ENCODE measurements at places on chromosomes 16 and 17.

DNA sequence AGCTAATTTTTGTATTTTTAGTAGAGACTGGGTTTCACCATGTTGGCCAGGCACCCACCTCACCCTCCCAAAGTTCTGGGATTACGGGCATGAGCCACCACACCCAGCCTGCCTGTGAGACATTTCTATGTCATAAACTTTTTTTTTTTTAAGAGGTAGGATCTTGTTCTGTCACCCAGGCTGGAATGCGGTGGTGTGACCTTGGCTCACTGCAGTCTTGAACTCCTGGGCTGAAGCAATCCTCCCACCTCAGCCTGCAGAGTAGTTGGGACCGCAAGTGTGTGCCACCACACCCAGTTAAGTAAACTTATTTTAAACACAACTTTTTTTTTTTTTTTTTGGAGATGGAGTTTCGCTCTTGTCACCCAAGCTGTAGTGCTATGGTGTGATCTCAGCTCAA is 47.2 kb downstream of the SCNN1G start:
- no peak for DNase-seq

DNA sequence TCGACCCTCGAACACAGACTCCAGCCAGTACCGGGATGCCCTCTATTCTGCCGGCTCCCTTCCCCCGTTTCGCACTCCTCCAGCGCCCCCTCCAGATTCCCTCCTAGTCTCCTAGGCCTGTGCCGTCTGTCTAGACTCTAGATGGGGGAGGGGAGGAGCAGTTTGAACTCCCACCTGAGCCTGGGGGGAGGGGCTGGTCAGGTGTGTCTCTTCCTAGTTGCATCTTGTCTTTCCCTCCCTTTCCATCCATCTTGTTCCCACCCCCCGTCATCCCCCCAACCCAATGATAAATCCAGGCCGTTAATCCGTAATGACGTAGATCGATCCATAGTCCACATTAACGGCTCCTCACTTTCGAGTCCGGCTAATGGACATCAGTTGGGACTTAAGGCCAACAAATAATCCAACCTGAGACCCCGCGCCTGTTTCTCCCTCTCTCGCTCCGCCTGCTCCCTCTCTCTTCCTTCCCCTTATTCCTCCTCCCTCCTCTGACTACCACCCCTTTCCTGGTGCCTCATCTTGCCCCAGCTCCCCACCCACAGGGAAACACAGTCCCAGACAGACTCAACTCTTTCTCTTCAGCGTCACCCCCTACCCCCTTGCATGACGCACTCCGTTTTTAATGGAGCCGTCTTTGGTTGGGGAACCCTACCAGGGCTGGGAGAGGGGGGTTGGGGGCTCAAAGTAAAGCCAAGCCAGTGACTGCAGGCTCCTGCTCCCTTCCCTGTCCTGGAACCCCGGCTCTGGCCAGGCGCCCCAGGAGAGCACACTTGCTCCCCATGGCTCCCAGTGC is 3.4 kb upstream of the HOXB5 start:
- DNase-seq, result no peak

DNA sequence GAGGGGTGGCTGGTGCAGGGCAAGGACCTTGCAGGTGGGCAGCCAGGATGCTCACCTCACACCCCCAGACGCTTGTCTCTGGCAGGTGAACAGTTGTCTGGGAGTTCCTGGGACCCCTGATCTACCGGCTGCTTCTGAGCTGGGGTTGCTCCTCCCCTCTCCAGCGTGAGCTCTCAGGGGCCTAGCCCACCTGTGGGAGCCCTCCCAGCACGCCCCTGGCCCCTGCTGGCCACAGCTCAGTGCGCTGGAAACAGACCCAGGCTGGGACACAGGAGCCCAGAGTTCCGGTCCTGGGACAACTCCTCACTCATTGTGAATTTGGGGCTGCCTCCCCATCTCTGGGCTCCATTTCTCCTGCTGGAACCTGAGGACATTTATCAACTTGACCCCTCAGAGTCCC is 30.3 kb downstream of the ARHGAP23 start:
- DNase-seq, result no peak

- no peak for DNase-seq
Measured at GRCh38 chr17:34763728-34764665, 184.6 kb downstream of the TMEM132E start.

GRCh38 chr17:969811-970355 is 9.7 kb downstream of the NXN start:
- DNase-seq, result peak; percentile 47

GRCh38 chr16:62565706-62566105 is 529.5 kb upstream of the CDH8 start:
- DNase-seq, result no peak

DNA sequence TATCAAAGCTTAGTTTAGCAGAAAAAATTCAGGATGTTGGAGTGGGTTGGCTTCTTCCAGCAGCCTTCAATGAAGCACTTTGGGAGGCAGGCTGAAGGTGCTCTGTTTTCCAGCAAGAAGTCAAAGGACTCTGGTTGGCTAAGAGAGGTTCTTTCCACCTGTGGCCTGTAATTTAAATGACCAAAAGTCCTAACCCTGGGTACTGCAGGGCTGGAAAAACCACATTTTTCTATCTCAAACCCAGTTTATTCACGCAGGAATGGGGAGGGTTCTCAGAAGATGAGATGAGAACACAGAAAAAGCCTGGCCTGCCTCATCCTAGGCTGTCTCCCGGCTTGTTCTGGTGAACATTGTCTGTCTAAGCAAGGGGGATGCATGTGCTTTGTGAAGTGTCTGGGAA is 68.6 kb upstream of the ZFHX3 start:
- no peak for DNase-seq

- DNase-seq, result no peak
Measured at GRCh38 chr16:11395008-11395948, 50.0 kb downstream of the RMI2 start.

- no peak for DNase-seq
Measured at GRCh38 chr16:29809850-29810698, 1.9 kb upstream of the PRRT2 start.

DNA sequence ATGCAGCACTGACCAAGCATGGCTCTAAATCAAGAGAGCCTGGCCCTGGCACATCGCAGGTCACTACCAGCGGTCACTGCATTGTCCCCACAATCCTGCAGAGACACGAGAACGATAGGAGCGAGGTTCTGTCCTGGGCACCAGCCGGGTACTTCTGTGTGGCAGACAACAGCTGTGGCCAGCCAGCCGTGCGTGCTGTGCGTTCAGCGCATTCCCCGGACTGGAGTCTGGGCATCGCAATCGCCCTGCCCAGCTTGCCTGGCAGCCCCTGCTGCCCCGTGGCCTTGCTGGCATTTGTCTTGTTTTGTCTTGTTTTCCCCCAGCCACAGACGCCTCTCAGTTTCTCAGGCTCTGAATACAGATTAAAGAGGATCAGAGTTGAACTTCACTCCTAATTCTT is 33.9 kb downstream of the COTL1 start:
- DNase-seq, result no peak

DNA sequence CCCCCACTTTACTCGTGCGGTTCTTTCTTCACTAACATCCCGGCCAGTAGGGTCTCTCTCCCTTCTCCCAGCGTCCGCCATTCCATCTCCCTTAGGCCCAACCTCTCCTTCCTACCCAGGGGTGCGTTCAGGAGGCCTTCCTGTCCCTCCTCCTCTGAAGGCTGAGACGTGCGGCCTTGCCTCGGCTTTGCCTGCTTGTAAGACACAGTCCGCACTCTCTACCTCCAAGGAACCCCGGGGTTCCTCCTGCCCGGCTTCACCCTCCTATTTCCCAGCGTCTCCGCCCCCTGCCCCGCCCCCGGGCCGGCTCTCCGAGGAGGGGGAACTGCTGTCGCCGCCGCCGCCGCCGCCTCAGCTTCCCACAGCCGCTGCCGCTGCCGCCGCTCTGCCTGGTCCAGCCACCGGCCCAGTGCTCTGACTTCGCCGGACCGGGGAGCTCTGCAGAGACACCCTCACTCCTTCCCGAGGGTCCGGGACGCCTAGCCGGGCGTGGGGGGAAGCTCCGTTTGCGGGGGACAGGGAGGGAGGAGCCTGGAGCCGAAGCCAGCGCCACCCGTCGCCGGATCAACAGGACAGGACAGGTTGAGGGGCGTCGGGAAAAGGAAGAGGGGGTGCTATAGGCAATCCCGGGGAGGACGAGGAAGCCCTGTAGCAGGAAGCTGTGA is 1.2 kb upstream of the FGF11 start:
- DNase-seq, result peak; percentile 45

DNA sequence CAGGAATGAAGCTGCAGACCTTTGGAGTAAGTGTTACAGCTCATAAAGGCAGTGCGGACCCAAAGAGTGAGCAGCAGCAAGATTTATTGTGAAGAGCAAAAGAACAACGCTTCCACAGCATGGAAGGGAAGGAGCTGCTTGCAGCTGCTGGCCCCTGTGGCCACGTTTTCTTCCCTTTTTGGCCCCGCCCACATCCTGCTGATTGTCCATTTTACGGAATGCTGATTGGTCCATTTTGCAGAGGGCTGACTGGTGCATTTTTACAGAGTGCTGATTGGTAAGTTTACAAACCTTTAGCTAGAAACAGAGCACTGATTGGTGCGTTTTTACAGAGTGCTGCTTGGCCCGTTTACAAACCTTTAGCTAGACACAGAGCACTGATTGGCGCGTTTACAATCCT is 841.5 kb downstream of the CDH11 start:
- no peak for DNase-seq

DNA sequence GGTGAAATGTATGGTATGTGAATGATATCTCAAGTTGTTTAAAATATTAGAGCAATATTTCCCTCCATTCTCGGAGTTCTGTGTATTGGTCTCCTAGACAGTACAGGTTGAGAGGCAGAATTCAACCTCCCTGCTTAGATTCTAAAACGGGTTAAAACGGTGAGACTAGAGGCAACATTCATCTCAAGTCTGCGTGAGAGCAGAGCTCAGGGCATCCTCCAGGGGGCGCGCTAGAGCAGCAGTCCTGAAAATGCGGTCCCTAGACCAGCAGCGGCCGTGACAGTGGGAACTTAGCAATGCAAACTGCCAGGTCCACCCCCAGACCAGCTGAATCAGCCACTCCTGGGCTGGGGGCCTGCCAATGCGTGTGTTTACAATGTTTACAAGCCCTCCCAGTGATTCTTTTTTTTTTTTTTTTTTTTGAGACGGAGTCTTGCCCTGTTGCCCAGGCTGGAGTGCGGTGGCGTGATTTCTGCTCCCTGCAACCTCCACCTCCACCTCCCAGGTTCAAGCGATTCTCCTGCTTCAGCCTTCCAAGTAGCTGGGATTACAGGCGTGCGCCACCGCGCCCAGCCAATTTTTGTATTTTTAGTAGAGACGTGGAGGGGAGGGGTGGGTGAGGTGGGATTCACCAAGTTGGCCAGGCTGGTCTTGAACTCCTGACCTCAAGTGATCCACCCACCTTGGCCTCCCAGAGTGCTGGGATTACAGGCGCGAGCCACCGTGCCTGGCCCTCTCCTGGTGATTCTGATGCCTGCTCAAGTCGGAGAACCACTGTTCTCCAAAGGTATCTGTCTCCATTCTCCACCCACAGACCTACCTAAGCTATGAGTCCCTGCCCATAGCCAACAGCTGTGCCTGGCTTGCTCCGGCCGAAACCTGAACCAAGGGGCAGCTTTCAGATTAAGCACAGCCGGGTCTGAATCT is 24.2 kb downstream of the KLHL36 start:
- peak; percentile 90 for DNase-seq

DNA sequence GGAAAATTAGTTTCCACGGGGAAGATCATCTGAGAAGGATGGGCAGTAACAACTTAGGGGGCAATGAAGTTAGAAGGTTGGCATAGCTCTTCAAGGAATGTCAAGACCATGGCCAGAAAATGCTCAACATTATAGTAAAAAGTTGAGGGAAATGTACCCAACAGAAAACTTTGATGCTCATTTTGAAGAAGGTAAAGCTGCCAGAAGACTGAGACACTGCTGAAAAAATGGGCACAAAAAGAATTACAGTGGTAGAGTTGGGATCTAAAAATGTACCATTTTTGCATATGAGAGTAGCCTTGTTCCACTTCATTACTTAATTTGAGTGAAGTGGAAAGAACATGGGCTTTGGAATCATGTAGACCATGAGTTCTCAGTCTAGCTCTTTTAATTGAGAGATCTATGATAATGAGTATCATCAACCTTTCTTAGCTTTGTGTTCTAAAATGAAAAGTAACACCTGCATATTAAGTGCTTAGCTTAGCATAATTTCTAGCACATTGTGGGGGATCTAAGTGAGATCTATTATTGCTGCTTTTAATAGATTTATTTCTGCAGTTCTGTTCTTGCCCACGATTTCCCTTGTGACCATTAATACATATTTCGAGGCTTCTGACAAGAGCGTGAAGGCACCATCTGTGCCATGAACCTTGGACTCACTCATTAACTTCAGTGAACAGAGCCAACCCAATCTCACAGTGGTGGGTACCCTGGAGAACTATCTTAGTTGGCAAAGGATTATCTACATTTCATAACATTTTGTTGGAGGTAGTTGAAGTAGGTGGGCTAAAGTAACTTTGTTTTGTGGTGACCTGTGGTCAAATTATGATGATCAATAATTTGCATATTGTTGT is 3.0 kb downstream of the NACA2 start:
- no peak for DNase-seq

GRCh38 chr17:74592087-74592990 is at the start of gene CD300LD:
Gene CD300LD (minus strand): TSS chr17:74592283. CDS start chr17:74592202, 81 bp downstream.
- no peak for DNase-seq

- DNase-seq, result no peak
Measured at GRCh38 chr16:66428682-66429251, 1.7 kb downstream of the BEAN1 start.

- DNase-seq, result no peak
Measured at GRCh38 chr17:63041722-63042121, 75.7 kb downstream of the TANC2 start.

DNA sequence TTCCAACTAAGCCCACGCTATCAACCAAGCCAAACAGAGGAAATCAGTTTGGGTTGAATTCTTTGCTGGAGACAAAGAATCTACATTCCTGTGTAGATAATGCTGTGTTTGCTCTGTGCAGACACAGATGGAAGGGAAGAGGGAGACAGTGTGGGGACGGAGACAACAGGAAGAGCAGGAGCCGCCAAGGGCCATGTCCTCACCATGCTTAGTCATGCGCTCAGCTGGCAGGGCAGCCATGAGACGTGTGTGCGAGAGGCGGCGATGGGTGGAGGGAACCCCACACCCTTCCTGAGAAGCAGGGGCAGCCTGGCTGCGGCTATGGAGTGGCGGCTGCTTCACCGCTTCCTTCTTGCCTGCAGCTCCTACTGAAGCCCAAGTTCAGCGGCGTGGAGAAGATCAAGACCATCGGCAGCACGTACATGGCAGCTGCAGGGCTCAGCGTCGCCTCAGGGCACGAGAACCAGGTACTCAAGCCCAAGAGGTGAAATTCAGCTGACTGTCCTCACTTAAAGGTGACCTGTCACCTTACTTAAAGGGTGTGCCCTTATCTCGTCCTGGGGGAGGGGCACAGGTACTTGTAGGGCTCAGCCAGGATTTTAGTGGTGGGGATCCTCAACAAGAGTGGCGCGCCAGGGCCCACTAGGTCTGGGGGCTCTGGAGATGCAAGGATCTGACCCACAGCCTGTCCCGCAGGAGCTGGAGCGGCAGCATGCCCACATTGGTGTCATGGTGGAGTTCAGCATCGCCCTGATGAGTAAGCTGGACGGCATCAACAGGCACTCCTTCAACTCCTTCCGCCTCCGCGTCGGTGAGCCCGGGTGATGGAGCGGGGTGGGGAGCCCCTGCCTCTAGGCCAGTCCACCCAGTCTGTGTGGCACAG is 47.5 kb downstream of the ADCY7 start:
- peak; percentile 95 for DNase-seq

GRCh38 chr16:8775359-8775758 is 22.1 kb downstream of the TMEM186 start:
- no peak for DNase-seq

GRCh38 chr16:78134944-78135619 is 35.6 kb downstream of the WWOX start:
- DNase-seq, result no peak

Measured in AG20443 (cell line).